WERI-Rb-1 (cell line): ENCODE measurements at places on chromosomes 6 and 20.

DNA sequence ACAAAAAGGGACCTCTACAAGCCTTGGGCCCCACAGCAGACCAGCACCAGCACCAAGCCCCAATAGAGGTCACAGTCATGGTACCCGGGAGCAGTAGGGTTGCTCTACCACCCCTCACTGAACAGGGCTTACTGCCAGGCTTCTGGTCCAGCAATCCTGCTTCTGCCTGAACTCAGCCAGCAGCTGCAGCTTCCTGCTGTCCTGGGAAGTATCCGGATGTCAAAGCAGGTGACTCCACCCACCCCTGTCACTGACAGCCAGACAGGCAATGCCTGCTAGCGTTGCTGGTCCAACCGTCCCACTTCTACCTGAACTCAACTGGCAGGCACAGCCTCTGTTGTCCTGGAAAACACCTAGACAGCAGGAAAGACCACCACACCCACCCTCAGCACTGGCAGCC lies 47.0 kb upstream of the PCSK2 start:
- DNase-seq: no peak

DNA sequence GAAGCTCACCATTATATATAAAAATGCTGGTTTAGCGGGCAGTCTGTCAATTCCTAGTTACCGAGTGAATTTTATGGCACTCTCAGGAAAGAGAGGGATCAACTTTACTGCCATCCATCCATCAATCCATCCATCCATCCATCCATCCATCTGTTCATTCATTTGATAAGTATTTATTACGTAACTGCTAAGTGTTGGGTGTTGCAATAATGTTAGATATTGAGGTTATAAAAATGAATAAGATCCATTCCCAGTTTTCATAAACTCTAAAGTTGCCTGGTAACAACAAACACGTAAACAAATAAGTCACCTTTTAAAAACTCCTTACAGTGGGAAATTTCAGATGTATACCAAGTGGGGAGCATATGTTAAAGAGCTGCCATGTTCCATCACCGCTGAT lies 36.8 kb downstream of the SASH1 start:
- DNase-seq: no peak

GRCh38 chr20:53582574-53583351 lies 10.9 kb downstream of the ZNF217 start:
- no peak for DNase-seq

GRCh38 chr20:41371371-41371770 lies 4.8 kb upstream of the EMILIN3 start:
- DNase-seq: no peak

GRCh38 chr6:157748839-157749571 lies 74.0 kb upstream of the SNX9 start:
- DNase-seq: no peak

GRCh38 chr6:19142275-19142674 lies 694.9 kb upstream of the ID4 start:
- DNase-seq: no peak

DNA sequence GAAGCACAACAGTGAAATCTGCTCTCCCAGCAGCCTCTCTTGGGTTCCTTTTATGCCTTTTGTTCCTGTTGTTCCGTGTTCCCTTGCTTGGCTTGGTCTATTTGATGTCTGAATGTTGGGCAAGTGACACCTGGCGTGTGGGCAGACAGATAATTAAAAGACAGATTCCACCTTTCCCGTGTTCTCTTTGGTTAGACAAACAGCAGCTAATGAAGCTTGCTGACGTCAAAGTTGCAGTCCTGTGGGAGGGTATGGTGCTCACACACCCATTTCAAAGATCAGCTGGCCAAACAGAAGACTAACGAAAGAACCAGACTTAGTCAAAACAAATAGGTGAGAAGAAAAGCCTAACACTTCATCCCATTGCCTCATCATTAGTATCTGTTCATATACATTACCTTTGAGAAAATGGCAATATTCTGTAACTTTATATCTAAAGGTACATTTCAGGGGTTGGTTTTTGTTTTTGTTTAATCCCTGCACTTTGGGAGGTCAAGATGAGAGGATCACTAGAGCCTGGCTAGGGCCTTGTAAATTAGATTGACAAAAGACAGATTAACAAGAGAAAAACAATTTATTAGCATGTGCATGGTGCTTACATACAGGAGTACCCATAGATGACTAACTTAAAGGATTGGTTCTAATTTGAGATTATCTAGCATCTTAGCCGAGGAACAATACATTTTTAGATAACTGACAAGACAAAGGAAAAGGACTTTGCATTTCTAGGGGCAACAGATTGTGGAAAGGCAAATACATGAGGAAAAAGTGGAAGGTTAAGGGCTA lies 48.9 kb upstream of the TNFRSF21 start:
- DNase-seq: no peak

DNA sequence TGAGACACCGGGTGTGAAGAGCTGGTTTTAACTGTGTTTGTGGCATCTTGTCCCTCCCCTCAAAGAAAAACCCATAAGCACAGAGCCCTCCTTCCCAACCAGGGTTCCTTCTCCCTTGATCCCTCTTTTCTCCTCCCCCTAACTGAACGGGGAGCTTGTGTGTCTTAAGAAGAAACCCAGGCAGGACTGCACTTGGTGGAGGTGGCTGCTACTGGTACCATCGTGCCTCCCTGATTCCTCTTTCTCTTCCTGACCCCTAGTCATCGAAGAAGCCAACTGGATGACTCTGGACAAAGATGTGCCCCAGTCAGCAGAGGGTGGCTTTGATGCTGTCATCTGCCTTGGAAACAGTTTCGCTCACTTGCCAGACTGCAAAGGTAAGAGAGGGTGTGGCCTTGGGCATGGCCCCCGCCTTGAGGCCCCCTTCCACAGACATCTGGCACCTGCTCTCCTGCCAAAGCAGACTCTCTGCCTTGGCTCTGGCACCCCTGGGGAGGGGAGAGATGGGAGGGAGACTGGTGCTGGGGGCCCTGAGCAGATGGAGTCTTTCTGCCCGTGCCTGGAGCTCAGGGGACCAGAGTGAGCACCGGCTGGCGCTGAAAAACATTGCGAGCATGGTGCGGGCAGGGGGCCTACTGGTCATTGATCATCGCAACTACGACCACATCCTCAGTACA lies 2.1 kb downstream of the GNMT start:
- no peak for DNase-seq

DNA sequence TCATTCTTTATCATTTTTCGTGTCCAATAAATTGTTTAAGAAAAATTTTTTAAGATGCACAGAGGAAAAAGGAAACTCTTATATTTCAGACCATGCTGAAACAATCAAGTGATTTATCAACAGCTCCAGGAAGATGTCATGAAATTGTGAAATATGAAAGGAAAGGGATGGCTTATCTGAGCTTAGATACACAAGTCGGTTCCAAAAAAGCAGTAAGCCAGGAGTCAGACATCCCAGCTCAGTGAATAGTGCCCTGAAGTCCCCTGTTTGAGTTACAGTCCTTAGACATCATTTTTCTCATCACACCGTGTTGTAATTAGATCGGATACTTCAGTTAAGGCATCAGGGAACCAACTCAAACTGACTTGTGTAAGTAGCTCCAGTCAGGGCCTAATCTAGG lies 91.0 kb upstream of the SSTR4 start:
- no peak for DNase-seq

DNA sequence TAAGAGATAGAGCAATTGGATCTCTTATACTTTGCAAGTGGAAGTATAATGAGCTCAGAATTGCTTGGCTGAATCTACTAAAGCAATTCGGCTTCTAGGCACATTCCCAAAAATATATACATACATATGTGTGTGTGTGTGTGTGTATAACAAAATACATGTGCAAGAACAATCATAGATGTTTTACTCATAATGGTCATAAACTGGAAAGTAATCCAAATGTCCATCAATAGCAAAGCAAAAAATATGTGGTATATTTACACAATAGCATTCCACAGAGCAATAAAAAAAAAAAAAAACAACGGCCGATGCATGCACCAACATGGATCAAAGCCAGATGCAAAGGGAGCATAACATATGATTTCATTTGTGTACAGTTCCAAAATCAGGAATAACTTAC lies 707.9 kb downstream of the RFPL4B start:
- no peak for DNase-seq

- DNase-seq: no peak
Measured at GRCh38 chr6:165877192-165877591, 214.2 kb upstream of the PDE10A start.

DNA sequence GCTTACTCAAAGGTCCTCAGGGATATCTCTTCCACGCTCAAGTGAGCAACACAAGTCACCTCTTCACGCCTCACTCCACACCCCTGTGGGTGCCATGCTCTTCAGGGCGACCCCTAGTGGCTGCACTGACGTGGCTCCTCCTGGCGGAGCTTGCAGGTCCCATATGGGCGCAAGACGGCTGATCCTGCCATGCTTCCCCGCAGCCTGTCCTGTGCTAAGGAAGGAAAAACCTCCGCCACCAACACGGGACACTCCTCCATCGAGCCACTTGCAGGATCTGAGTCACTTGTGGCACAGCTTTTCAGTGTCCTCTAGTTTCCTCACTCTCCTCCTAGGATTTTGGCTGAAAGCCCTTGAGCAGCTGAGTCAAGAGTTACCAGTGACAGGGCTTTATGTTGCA lies 90.7 kb downstream of the KHDC1L start:
- DNase-seq: peak; percentile 26

GRCh38 chr20:15656124-15656523 lies 917.1 kb downstream of the KIF16B start:
- DNase-seq: no peak
